H7 (cell line): ENCODE measurements at places on chromosomes 13 and 19.

DNA sequence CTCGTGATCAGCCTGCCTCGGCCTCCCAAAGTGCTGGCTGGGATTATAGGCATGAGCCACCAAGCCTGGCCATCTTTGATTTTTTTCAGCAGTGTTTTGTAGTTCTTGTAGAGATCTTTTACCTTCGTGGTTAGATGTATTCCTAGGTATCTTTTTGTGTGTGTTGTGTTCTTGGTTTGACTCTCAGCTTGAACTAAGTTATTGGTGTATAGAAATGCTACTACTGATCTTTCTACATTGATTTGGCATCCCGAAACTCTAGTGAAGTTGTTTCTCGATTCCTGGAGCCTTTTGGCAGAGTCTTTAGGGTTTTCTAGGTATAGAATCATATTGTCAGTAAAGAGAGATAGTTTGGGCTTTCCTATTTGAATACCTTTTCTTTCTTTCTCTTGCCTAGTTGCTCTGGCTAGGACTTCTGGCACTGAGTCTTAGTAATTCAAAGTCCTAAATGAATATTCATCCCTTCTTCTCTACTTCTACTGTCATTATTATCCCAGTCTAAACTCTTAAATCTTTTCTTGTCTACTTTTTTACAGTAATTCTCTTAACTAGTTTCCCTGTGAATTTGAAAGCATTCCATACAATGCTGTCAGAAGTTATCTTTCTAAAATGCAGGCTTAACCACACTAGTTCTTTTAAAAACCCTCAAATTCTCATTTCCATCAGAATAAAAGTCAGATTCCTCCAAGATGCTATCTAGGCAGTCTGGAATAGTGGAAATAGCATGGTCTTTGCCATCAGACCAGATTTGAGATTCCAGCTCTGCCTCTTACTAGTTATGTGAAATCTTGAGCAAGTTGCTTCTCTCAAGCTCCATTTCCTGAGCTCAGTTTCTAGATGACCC lies 7.0 kb downstream of the GPR18 start:
- no peak for DNase-seq

DNA sequence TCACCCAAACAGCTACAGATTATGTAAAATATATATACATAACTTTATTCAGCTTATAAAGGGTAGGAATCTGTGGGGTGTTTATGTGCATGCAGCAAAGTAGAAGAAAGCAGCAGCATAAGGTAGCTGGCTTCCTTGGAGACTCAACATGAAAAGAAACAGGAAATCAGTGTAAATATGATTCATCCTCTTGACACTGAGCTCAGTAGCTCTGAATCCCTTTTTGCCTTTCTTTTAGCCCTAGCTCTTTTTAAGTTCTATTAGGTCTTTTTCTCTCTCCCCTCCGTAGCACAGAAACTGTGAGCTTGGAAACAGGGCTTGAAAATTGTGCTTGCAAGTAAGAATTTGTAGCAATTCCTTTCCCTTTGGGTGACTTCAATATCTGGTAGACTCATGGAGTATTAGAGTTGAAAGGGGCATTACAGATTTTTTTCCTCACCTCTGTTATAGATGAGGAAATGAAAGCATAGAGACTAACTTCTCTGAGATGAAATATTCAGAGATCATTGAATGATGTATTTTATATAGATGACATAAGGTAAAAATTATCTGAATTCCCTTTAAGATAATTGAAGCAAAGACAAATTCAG lies 314.4 kb downstream of the PCDH9 start:
- no peak for DNase-seq

DNA sequence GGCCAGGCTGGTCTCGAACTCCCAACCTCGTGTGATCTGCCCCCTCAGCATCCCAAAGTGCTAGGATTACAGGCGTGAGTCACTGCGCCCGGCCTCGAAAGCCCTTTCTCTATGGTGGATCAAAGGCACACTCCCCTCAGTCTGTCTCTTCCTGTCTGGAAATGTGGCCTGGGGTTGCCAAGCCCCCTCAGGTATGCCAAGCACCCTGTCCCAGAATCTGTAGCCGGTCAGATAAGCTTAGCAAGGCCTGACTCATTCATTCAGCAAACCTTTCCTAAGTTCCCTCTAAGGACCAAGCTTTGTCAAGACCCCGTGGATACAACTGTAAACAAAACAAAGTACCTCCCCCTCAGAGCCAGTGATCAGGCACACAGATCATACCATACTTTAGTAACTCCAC lies 14.1 kb downstream of the NUCB1 start:
- DNase-seq: no peak

DNA sequence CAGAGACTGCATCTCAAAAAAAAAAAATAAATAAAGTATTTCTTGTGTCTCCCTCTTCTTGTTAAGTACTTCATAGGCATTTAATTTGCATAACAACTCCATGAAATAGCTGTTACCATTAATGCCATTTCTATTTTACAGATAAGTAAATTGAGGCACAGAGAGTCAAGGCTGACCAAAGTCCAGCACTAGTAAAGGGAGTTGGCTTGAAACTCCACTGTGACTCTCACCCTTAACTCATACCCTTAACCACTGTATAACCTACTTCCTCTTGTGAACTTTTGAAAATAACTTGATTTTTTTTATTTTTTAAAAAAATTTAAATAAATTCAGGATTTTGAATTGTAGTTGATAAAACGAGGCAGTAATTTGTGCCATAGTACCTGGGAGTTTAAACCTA lies 6.0 kb downstream of the GPATCH1 start:
- DNase-seq: no peak
